T follicular helper cell (primary cell): ENCODE measurements at places on chromosomes 12 and 14.

DNA sequence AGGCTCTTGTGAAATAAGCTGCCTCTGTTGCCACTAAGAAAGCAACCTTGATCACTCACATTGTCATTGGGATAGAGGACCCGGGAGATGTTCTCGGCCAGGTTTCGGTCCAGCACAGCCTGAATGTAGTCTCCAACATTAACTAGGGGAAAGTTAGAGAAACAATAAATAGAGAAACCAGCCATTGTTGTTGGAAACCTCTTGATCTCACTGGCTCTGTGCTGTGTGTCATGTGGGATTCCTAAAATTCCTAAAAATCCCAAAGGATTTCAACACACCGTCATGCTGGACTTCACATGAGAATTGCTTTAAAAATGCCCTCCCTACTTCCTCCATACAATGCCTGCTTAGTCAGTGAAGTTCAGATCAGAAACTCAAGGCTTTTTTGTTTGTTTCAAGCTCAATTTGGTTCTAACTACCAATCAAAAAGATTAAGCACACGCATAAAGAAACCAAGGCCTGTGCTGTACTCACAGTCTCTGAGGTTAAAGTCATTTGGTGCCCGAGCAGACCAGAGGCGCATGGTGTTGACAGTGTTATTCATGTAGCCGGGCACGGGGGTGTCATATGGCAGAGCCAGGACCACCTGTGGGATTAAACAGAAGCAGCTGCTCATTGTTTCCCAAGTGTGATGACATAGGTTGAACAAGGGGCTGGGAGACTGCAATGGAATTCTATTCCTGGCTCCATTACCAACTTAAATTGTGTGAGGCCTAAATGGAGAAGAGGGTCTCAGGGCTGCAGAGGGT, 23.6 kb downstream of the PYGL start:
- DNase-seq = no peak

GRCh38 chr14:35818346-35819115, 7.6 kb upstream of the BRMS1L start:
- DNase-seq = no peak

DNA sequence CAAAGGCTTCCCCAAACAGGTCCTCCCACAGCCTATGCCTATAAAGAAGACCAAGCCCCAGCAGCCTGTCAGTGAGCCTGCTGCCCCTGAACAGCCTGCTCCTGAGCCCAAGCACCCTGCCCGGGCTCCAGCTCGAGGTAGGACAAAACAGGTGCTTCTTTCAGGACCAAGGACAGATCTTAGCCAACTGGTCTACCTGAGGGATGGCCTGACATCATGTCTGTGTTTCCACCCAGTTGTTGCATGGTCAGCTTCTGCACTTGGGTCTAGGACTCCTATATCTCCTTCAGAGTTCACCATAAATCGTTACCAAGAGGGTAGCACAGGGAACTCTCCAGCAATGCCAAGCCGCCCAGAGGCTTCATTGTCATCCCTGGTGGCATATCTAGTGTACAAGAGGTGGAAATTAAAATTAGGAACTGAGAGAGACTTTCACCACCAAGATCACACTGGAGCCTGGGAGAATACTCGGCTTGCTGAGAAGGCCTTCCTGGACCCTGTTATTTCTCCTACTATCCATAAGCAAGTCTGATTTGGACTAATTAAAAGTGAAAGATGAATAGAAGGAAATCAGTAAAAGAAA, 38.2 kb upstream of the OAS1 start:
- no peak for DNase-seq

- DNase-seq = no peak
Measured at GRCh38 chr14:24632761-24633160, 1.2 kb downstream of the GZMB start.

DNA sequence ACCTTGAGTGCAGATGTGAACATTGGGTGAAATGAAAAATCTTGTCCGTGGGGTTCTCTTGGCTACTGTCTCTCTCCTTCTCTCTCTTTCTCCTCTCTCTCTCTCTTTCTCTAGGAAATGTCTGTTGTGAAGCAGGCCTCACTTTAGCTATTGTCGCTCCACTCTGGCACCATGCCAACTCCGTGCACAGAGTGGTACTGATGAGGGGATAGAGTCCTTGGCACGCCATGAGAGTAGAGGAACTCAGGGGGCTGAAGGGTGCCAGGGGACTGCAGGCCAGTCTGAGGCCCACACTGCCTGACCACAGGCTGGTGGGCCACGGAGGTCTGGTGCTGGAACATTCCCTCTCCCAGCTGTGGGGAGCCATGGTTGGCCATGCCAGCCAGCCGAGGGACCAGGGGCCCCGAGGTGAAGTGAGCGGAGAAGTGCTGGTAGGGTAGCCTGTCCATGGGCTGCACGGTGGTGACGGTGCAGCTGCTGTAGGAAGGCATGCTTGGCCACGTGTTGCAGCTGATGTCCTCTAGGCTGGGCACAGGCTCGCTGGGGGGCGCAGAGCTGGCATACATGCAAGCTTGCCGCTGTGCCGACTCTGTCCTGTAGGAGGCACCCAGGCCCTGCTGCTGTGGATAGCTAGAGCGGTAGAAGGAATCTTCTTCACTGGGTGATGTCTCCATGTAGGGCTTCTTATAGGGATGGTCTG, 50.4 kb downstream of the TBX5 start:
- no peak for DNase-seq
